ENCODE measurements at places on chromosomes 13 and 19.

GRCh38 chr19:22140356-22140755, 56.4 kb downstream of the ZNF676 start:
- DNase-seq, result no peak

- no peak for DNase-seq
Measured at GRCh38 chr19:19444681-19445155, 39.2 kb downstream of the GATAD2A start.

GRCh38 chr19:12884926-12885748, 1.9 kb downstream of the KLF1 start:
- peak; percentile 67 for DNase-seq

DNA sequence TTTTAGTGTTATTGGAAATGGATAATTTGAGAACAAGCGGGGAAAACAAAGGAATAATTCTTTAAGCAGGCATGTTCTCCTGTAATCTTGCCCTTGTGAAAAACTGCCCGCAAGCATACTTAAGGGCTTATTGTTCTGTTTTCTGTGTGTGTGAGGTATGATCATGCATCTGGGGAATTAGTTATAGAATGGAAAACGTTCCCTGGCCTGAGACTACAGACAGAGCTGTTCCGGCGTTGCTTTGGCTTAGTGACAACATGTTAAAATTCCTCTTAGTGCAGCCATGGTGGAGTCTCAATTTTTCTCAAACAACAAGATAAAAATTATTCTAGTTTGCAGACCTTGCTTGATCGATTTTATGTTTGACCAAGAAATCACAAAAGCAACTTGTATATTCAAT, 560.2 kb upstream of the SPRY2 start:
- no peak for DNase-seq

- peak; percentile 83 for DNase-seq
Measured at GRCh38 chr19:29596885-29597525, 9.1 kb upstream of the POP4 start.
